ENCODE measurements at places on chromosomes 12 and 14.

DNA sequence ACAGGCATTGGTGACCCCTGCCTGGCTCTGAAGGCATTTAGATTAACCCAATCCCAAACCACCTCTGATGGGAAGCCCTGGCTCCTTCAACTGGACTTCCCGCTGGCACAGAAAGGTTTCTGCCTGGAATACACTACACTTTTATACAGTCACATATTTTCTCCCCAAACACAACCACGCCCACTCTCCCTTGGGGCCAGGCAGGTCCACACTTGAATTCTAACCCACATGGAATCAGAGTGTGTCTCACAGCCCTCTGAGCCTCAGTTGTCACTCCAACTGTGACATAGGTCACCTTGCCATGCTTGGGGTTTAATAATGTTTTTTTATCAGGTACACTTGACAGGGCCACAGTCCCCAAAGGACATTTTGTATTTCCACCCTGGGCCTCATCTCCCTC lies 368.6 kb downstream of the BCL11B start:
- no peak for DNase-seq

DNA sequence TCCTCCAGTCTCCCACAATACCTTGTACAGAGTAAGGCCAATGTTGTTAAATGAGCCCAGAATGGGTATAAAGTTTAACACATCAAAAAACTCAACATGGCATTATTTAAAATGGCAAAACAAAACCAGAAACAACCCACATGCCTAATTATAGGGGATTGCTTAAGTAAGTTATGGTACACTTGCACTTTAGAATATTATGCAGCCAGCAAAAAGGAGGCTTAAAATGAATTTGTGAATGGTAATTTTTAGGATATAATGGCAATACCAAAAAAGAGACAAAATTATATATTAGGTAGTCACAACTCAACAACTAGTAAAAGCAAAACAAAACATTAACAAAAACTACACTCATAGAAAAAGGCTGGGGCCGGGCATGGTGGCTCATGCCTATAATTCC lies 39.7 kb downstream of the SYNE3 start:
- DNase-seq: no peak

GRCh38 chr12:29225834-29226233 lies 76.8 kb downstream of the FAR2 start:
- no peak for DNase-seq

GRCh38 chr14:70838076-70838475 lies 28.8 kb upstream of the MAP3K9 start:
- DNase-seq: no peak

GRCh38 chr12:12513416-12514006 lies 49.2 kb downstream of the DUSP16 start:
- DNase-seq: peak; percentile 25

- no peak for DNase-seq
Observed at GRCh38 chr12:12392413-12392812, 35.5 kb downstream of the BORCS5 start.

DNA sequence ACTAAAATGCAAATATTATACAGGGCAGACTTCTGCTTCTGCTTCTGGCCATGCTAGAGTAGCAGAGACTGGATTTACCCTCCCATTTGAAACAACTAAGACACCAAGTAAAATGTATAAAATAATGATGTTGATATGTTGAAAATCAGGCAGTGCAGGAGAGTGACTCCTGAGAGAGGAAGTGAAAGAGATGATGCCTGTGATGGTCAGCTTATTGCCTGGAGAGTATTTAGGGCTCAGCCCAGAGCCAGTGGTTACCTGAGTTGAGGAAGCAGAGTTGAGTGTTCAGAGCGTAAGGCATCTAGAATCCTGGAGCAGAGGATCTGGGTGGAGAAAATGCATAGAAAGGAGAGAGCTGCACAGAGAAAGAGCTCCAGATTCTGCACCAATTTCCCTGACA lies 131.8 kb upstream of the C14orf180 start:
- no peak for DNase-seq

GRCh38 chr14:54182419-54183045 lies 214.3 kb upstream of the CDKN3 start:
- no peak for DNase-seq

GRCh38 chr14:96413526-96413925 lies 21.6 kb downstream of the AK7 start:
- DNase-seq: no peak

- DNase-seq: no peak
Observed at GRCh38 chr12:29665107-29665506, 118.6 kb downstream of the TMTC1 start.

GRCh38 chr12:6998715-6999451 lies 19.4 kb downstream of the LPCAT3 start:
- DNase-seq: no peak

DNA sequence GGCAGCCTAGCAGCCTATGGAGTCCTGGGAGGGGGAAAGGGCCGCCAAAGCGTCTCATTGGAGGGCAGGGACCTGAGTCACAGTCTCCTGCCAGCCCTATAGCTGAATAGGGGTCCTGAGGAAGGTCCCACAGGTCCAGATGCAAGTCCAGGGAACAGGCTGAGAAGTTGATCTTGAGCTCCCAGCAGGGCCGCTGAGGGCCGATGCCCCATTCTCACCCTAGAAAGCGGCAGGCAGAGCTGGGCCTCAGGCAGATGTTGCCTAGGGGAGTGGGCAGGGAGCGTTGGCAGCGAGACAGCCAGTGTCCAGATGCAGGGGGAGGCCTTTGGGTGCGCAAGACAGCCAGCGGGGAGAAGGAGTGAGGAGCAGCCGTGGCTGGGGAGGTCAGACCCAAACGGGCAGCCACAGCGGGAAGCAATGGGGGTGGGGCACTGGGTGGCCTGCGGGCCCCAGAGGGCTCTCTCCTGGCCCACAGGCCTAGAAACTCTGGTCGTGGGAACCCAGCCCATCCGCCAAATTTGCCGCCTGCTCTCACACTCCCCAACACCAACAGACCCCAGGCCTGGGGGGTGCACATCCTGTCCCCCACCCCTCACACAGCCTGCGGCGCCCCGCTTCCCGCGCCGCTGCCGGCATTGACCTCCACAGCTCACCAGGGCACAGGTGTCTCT lies 1.1 kb downstream of the HDAC7 start:
- no peak for DNase-seq

DNA sequence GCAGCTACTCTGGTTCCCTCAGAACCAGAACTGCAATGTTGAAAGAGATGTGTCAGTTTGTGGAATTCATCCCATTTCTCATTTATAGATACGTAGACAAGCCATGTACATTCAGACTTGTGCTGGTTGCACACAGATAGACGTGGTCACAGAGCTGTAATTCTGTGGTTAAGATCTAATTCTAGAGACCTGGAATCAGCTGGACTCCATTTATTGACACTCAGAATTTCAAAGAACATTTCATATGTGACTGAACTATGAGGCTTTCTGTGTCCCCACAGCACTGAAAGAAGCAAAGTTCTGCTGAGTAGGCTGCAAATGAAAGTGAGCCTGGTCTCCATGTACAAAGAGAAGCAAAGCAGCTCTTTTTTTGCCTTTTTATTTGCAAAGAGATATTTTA lies 220.2 kb upstream of the NAV3 start:
- DNase-seq: no peak

DNA sequence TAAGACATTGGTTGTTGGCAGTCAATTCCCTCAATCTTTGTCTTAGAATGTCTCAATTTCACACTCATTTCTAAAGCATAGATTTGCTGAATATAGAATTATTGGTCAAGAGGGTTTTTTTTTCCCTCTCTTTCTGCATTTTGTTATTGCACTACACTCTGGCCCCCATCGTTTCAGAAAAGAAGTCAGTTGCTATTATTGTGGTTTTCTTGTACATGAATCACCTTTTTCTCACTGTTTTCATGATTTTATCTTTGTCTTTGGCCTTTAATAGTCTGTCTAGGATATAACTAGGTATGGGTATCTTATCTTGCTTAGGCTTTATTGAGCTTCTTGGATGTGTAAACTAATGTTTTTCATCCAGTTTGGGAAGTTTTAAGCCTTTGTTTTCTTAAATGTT lies 194.3 kb upstream of the DAAM1 start:
- DNase-seq: no peak

GRCh38 chr14:23612354-23612732 lies 23.8 kb upstream of the DHRS2 start:
- DNase-seq: no peak

- DNase-seq: no peak
Observed at GRCh38 chr12:123113026-123113425, 37.9 kb downstream of the PITPNM2 start.

DNA sequence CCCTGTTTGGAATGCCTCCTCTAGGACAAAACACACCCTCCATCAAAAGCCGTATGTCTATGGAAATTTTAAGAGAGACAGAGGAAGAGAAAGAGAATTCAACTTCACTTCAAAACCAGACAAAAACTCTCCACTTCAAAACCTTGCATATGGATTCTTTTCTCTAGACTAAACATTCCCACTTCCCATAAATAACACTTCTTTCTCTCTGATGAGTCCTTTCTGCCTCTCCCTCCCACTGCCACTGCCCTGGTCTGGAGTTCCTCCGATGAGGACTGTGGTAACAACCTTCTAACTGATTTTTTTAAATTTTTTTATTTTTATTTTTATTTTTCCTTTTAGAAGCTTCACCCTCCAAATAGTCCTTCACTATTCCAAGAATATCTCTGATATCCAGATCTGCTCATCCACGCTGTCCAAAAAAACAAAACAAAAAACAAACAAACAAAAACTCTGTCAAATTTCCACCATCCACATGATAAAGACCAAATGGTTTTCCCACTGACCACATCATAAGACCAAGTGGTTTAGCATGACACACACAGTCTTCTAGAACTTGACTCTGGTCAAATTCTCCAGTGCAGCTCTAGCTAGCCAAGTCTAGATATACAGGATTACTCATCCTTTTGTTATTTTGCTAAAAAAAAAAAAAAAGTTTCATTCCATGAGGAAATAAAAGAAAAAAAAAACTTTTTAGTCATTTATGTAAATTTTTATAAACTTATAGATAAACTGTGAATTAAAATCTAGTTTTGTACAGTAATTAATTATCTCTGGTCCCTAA lies 256.0 kb downstream of the PPFIA2 start:
- DNase-seq: no peak

DNA sequence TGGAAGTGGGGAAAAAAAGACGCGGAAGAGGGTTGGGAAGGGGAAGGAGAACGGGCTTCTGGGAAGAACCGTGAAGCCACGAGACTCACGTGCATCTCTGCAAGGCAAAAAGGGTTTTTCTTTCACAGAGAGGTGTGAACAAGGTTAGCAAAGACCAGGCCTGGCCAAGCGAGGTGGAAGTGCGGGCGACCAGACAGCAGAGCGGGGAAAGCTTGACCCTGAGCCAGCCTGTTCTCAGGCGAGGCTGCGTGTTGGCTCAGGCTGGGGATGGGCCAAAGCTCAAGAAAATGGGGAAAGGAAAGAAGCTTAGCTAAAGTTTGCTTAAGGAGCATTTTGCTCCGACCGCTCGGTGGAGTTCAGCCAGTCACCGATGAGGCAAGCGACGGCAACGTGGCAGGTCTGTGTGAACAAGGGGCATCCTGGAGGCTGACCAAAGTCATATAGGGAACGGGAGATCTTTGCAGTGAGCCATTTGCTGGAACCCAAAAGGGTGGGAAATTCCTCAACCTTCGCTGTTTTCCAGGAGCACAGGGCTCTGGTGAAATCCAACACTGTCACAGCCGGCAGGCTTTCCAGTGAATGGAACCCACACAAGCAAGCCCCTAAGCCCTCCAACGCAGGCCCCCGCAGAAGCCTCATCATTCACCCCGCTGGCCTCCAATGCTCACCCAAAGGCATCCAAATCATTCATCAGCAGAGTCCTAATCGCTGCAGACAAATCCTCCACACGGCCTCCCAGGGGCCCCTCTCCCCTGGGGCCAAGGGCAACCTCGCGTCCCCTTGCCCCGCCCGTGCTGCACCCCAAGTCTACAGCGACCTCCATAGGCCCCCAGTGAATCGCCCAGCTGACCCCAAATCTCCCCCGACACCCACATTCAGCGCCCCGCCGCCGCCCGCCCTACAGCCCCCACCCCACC lies 754 bp downstream of the ZNF605 start:
- DNase-seq: peak; percentile 38

DNA sequence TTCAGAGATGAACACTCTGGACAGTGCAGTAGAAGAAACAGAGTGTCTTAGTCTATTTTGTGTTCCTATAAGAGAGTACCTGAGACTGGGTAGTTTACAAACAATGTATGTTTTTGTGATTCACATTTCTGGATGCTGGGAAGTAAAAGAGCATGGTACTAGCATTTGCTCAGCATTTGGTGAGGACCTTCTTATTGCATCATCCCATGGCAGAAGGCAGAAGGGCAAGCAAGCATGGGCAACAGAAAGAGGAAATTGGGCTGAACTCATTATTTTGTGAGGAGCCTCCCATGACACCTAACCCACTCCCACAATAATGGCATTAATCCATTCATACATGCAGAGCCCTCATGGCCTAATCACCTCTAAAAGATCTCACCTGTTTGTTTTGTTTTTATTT lies 8.0 kb downstream of the ANKS1B start:
- no peak for DNase-seq

DNA sequence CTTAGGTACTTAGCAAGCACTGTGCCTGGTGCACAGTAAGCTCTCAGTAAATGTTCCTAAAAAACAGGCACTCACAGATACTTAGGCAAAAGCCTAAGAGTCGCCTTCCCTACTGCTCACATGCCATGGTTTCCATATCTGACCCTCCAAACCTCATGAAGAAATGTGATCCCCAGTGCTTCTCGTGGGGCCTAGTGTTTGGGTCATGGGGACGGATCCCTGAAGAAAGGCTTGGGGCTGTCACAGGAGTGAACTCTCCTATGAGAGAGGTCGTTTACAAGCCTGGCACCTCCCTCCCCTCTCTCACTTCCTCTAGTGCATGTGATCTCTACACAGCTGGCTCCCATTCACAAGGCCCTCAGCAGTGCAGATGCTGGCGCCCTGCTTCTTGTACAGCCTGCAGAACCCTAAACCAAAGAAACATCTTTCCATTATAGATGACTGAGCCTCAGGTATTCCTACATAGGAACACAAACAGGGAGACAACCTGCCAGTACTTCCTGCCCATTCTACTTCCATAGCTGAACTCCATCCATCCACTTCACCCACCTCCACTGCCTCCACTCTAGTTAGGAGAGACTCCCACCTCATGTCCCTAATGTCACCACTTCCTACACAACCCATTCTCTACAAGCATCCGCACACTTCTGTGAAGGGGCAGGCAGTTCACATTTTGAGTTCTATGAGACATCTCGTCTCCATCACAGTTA lies 2.9 kb downstream of the SLC15A4 start:
- DNase-seq: no peak

GRCh38 chr12:15741082-15741481 lies 48.1 kb downstream of the EPS8 start:
- DNase-seq: no peak

DNA sequence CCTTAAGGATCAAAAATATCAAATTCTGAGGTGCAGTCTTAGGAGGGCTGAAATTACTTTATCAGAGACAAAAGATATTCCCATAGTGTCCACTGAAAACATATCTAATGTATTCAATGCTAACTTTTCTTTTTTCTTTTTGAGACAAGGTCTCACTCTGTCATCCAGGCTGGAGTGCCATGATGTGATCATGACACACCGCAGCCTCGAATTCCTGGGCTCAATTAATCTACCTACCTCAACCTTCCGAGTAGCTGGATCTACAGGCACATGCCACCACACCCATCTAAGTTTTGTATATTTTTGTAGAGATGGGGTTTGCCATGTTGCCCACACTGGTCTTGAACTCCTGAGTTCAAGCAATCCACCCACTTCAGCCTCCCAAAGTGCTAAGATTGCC lies 68.3 kb downstream of the ZC3H14 start:
- no peak for DNase-seq

All from C1 segment of cervical spinal cord (tissue), 14 donors.